ENCODE measurements at places on chromosomes 13 and 19.

DNA sequence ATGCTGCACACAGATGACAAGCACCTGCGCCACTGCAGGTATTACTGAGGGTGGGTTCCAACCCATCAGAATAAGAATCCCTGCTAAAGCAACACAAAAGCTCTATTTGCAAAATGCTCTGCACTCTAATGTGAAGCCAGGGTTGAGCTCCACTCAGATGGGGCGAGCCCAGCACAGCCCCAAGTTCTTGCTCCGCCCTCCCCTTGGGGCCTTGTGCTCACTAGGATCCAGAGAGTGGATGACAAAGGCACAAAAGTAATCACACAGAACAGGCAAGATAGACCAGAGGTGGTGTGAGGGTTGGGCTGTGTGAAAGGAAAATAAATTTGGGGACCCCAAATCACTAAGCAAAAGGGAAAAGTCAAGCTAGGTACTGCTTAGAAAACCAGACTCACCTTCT is 8.2 kb upstream of the ZNF611 start:
- DNase-seq, result no peak

- DNase-seq, result no peak
Observed at GRCh38 chr19:45502111-45502510, 3.9 kb downstream of the PPM1N start.

GRCh38 chr13:99698010-99698815 is 196.9 kb downstream of the TM9SF2 start:
- DNase-seq, result no peak

- DNase-seq, result no peak
Observed at GRCh38 chr19:43774103-43774939, 6.5 kb downstream of the KCNN4 start.

- no peak for DNase-seq
Observed at GRCh38 chr19:5035793-5036697, 67.1 kb downstream of the KDM4B start.

- DNase-seq, result no peak
Observed at GRCh38 chr19:41990028-41990427, 4.0 kb downstream of the ATP1A3 start.

DNA sequence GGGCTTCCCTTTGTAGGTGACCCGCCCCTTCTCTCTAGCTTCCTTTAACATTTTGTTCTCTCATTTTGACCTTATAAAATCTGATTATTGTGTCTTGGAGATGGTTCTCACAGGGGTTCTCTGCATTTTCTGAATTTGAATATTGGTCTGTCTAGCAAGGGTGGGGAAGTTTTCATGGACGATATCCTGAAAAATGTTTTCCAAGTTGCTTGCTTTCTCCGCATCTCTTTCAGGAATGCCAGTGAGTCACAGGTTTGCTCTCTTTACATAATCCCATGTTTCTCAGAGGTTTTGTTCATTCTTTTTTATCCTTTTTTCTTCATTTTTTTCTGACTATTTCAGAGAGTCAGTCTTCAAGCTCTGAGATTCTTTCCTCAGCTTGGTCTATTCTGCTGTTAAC is 53.6 kb downstream of the POSTN start:
- DNase-seq, result no peak

DNA sequence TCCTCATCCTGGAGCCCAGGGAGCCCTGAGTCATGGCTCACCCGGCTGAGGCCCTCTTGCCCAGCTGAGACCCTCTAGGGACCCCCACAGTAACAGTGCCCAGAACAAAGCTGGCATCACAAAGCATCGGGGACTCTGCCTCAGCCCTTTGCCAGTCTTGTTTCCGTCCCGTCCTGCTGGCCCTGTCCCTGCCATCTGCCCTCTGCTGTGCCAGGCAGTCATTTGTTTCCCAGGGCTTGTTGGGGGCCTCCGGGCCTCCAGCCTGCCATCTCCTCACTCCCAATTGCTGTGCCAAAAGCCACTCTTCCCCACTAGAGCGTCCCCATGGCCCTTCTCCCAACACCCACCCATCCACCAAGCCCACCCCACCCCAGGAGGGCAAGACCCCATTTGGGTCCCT is 64.2 kb downstream of the SMARCA4 start:
- no peak for DNase-seq

GRCh38 chr13:24281188-24282008 is 28.0 kb upstream of the C1QTNF9 start:
- DNase-seq, result no peak

DNA sequence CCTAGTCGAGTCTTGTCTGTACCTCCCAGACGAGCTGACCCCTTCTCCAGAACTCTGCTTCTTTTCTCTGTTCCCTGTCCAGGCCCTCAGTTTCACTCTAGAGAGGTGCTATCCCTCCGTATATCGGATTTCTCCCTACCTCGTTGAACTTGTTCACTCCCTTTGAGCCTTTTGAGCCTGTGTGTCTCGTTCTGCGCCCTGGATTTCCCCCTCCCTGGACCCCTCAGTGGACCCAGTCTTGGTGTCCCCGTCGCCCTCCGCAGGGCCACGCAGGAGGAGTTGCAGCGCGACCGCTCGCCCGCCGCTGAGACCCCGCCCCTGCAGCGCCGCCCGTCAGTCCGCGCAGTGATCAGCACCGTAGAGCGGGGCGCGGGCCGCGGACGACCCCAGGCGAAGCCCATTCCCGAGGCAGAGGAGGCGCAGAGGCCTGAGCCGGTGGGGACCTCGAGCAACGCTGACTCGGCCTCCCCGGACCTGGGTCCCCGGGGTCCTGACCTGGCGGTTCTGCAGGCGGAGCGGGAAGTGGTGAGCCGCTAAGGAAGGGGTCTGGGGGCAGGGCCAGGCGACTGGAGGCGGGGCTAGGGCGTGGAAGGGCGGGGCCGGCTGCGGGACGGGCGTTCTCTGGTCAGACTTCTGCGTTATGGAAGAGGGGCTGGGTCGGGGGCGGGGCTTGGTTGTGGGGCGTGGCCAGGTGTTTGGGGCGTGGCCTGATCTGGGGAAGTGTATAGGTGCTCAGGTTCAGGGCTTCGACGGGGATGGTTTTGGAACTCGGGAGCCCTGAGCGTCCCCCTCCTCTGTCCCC is 5.5 kb downstream of the EPS8L1 start:
- peak; percentile 90 for DNase-seq

- no peak for DNase-seq
Observed at GRCh38 chr19:29060813-29061364, 152.1 kb downstream of the UQCRFS1 start.

- DNase-seq, result no peak
Observed at GRCh38 chr13:44750630-44751029, 174.5 kb upstream of the TSC22D1 start.

- peak; percentile 72 for DNase-seq
Observed at GRCh38 chr13:102591988-102592781, 4.6 kb upstream of the TPP2 start.

GRCh38 chr19:13969897-13970296 is 17.6 kb downstream of the DCAF15 start:
- no peak for DNase-seq

GRCh38 chr19:5430237-5430636 is 25.0 kb upstream of the ZNRF4 start:
- no peak for DNase-seq

DNA sequence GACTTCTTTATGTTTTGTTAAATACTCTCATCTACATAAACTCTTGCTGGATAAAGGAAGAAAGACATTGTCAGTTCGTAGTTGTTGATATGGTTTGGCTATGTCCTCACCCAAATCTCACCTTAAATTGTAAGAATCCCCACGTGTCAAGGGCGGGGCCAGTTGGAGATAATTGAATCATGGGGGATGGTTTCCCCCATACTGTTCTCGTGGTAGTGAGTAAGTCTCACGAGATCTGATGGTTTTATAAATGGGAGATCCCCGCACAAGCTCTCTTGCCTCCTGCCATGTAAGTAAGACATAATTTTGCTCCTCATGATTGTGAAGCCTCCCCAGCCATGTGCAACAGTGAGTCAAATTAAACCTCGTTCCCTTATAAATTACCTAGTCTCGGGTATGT is 3.6 kb downstream of the ADGRE1 start:
- peak; percentile 20 for DNase-seq

DNA sequence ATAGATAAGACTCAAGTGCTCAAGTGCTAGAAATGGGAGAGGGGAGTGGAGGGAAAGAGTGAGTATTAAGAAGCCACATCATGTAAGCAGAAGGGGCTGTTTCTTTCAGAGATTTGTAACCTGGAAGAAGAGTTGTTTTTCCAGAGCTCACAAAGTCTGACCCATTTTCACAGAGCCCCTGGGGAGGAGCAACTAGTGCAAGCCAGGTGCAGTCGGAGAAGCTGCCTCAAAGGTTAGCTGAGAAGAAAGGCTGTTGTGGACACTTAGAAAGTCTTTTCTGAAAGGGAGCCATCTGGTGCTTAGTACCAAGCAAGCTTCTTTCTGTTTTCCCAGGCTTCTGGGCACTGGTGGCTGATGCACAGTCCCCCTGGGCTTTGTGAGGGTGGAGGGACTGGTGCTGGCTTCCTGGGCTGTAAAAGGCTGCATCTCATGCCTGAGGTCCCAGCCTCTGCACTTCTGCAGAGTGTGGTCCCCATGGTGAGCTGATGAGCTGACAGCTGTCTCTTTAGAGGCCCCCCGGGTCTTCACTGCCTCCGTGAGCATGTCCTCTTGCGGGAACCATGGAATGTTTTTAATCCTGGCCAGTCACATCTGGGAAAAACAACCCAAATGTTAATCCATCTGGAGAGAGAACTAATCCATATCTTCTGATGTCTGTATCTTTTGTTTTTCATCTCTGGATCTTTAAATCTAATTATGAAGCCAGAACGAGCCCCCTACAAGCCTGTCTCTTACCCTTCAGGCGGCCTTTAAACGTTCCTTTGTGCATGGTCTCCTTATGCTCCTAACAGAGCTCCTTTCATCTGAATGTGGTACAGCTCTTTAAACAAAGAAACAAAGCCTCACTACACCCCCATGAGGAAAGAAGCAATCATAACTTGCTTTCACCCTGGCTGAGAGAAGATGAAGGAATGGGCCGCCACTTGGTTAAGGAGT is 40.2 kb downstream of the OLFM4 start:
- no peak for DNase-seq

DNA sequence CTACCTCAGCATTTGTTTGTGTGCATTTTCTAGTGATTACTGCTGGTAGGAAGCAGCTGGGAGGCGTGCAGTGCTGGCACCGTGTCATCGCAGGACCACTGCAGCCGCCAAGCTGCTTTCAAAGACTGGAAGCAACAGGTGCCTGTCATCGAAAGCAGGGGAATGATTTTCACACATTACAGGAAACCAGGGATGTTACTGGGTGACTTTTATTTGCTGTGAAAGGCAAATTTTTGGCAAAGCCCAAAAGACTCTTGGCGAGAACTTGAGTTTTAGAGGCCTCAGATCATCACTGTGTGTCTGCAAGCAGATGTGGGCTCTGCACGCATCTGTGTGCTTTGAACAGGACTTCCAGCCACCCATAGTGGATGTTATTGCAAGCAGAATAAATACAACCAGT is 176.4 kb downstream of the FLT1 start:
- DNase-seq, result no peak

- DNase-seq, result peak; percentile 65
Observed at GRCh38 chr19:12090807-12091206, 26.3 kb downstream of the ZNF844 start.

GRCh38 chr13:114064450-114065140 is 67.8 kb downstream of the RASA3 start:
- DNase-seq, result no peak

DNA sequence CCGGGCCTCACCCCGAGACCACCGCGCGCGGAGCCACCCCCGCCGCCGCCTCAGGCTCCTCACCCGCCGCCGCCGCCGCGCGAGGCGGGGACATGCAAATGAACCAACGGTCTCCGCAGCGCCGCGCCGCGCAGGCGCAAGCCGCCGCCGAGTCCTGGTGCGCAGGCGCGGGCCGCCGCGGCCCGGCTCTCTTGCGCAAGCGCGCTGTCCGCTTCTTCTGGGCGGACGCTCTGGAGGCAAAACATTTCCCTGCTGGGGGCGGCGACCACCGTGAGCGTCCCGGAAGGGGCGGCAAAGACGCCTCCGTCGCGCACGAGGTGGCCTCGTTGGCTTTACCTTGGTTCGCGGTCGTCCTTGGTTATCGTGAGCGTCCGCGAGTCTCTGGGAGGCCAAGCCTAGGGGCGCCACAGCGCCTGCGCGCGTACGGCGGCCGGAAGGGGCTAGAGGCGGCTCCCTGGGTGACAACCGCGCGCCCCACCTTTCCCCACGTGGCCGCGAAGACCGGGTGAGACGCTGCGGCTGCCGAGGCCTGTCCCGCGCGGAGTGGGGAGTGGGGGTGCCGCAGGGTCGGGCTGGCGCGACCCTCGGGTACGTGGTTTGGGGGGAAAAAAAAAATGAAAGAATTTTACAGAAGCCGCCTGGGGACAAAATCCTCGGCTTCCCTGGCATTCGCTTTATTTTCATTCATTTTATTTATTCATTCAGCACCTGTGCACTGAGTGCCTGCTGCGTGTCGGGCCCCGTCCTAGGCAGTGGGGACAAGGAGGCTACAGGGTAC is at the start of the genes ARMC6 and SUGP2:
Gene ARMC6 (plus strand): TSS at position 178 of the 778 bp plus-strand sequence. CDS start 607 bp downstream, outside the sequence.
Gene SUGP2 (minus strand): TSS at position 92 of the 778 bp plus-strand sequence. CDS start 2,446 bp downstream, outside the sequence.
- peak; percentile 93 for DNase-seq

DNA sequence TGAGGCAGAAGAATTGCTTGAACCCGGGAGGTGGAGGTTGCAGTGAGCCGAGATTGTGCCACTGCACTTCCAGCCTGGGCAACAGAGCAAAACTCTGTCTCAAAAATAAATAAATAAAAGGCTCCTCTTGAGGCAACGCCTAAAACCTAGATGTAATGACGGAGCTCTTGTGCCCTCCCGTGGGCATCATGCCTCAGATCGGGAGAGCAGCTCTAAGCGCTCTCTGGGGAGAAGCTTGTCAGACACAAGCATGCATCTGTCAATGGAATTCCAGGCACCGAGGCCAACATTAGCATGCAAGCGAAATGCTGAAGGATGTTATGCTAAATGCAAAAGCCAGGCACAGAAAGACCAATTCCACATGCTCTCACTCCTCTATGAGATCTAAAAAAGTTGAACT is 45.6 kb upstream of the MRI1 start:
- DNase-seq, result no peak

DNA sequence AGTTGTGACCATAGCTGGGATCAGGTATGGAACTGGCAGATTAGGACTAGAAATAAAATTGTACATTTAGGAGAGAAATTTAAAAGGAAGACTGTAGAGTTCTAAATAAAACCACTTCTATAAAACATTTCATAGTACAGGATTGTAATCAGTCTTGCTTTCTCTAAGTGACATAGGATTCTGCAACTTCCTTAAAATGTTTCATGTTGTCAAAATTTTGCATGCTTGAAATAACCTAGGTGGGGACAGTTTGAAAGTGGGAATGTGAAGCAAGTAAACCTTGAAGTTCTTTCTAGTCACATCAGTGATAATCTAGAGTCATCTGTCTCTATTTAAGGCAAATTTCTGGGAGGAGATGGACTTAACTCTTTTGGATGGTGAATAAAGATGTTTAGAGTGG is 6.7 kb downstream of the TM9SF2 start:
- DNase-seq, result no peak

- DNase-seq, result no peak
Observed at GRCh38 chr13:102555914-102556553, 40.8 kb upstream of the TPP2 start.
